Suppressor macrophage treated with lipopolysaccharide for 1 hour (primary cell): ENCODE measurements at places on chromosomes 4 and X.

GRCh38 chrX:138745196-138745595 lies 33.7 kb upstream of the FGF13 start:
- DNase-seq, result peak; percentile 73

DNA sequence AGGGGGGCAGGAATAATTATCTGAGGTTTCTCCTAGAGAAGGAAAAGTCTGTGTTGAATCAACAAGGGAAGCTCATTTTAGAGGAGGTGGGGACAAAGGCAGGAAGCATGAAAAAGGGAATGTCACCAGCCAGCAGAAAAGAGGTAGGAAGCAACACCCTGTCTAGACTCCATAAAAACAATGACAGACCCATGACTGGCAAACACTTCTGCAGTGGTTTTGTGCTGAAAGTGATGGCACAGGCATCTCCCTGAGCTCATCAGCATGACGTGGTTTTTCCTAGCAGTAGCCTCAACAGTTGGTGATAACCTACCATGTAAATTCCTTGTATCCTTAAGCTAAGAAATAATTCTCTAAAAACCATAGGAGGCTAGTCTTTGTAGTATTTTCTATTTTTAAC lies 110.7 kb upstream of the GALNT7 start:
- DNase-seq, result no peak

GRCh38 chrX:11543249-11543648 lies 122.5 kb downstream of the ARHGAP6 start:
- no peak for DNase-seq

DNA sequence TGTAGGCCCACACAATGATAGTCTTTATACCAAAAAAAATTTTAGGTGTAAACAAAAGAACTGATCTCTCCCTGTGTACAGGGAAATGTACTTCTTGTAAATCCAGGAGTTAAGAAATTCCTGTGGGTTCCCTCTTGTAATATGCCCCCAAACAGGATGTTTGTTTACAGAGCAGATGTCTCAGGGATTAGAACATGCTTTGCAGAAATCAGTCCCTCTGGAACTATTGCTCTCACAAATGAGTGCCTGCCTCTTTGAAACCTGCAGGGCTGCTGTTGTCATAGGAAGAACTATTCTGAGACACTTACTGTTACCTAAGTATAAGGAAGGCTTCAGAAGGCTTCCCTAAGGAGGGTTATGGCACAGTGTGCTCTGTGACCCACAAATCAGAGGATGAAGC lies 35.6 kb downstream of the PAK3 start:
- no peak for DNase-seq

GRCh38 chr4:65747386-65747785 lies 77.1 kb upstream of the EPHA5 start:
- no peak for DNase-seq

DNA sequence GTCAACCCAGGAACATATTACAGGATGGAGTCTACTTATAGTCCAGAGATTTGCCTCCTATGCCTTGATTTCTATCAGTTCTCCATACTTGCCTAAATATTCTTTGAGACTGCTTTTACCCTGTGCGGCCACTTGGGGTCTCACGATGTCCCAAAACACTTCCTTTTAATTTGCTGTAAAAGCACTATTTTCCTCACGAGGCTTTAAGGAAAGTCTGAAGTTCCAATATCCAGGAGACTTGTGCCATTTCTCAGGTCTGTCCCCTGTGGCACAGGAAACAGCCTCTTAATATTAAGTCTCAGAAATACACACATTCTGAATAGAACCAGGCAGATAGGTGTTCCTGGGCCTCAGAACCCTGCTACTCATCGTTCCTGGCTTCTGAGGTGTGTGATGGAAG lies 142.9 kb downstream of the TMEM164 start:
- peak; percentile 40 for DNase-seq

DNA sequence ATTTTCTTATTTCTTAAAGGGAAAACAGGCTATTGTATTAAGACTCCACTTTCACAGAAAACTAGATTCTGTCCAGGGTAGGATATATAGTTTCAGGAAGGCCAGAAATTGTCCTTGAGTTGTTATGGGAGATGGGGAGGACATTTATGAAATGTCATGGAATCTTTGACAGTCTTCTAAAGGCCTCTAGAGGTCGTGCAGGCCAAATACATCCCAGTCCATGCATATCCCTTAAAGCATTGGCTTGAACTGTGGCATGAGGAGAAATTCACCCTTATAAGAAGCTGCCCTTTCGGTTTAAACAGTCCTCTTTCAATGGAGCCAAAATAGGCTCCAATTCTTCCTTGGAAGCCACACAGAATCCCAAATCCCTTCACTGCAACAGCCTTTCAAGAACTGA lies 183.6 kb upstream of the NOCT start:
- DNase-seq, result no peak

- peak; percentile 81 for DNase-seq
Observed at GRCh38 chr4:73729534-73730165, 10.7 kb upstream of the CXCL8 start.

DNA sequence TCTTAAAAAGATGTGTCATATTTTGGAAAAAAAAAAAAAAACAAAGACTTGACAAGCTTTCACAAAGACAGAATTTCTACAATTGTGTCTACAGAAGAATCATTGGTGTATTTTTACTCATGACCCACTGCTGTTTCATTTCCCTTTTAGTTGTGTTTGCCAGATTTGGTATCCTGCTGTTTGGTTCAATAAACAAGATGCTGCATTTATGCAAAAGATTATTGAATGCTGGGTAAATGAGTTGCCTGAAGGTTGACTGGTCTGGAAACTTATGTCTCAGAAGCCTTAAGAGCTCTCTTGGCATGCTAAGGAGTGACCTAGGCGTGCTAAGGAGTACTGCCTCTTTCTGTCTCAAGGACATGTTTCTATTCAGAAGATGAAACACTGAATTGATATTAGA lies 64.9 kb upstream of the NPY2R start:
- DNase-seq, result no peak

DNA sequence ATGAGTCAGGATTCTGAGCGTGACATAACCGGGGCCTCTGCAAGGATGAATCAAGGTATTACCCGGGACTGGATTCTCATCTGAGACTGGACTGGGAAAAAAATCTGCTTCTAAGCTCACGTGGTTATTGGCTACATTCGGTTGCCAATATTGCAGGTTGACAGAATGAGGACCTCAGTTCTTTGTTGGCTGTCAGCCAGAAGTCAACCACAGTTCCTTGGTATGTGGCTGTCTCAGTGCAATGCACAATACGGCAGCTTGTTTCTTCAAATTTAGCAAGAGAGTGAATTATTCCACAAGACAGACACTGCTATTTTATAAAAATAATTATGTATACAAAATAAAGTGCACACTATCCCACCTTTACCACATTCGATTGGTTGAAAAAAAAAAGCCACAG lies 424.2 kb downstream of the KLHL4 start:
- no peak for DNase-seq

- no peak for DNase-seq
Observed at GRCh38 chrX:133638285-133638684, 223.0 kb upstream of the GPC4 start.

- no peak for DNase-seq
Observed at GRCh38 chr4:42167709-42168108, 15.3 kb upstream of the BEND4 start.

DNA sequence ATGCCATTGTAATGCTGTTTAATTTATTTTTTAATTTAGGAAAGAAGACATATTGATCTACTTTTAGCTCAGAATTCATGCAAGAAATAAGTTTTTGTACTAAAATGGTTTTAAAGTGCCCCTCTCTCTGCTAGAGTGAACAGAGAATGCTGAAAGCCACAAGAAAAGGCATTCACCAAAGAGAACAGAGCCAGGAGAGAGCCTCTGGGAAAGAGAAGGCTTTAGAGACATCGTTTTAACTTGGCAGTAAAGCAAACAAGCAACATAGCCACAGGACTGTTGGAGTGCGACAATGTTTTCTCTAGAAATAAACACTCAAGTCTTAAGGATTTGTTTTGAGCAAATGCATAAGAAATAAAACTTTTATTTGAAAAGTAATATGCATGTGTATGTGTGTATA lies 484.1 kb upstream of the CPEB2 start:
- no peak for DNase-seq

GRCh38 chr4:107709916-107710315 lies 10.1 kb downstream of the PAPSS1 start:
- DNase-seq, result peak; percentile 91

DNA sequence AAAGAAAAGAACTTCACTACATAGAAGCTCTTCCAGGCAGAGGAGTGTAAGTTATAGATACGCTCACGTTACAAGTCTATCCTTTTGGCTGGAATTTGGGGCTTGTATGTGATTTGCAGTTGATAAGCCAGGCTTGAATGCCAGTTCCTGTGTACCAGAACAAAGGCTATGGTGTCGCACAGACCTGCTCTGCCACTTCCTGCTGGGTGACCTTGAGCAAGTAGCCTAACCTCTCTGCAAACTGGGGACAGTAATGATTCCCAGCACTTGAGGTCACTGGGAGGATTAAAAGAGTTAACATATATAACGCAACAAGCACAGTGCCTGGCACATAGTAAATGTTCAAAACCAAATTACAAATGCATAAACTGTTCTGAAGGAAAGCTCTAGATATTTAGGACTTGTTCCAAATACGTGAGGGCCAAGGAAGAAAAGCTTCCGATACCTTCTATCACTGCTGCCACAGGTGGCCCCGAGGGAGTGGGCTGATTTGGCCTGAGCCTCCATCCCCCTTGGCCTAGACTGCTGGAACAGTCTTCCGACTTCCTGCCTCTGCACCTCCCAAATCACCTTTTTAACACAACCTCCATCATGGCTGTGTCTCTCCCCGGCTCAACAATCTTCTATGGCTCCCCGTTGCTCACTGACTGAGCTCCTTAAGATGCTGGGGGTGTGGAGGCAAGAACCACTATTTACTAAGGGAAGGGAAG lies 1.3 kb upstream of the SOWAHD start:
- no peak for DNase-seq

DNA sequence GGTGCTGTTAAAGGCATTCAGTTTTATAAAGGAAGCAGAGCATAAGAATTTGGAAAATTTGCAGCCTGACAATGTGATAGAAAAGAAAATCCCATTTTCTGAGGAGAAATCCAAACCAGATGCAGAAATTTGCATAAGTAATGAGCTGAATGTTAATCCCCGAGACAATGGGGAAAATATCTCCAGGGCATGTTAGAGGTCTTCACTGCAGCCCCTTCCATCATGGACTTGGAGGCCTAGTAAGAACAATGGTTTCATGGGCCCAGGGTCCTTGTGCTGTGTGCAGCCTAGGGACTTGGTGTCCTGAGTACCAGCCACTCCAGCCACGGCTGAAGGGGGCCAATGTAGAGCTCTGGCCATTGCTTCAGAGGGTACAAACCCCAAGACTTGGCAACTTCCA lies 542.7 kb upstream of the NR3C2 start:
- DNase-seq, result no peak

DNA sequence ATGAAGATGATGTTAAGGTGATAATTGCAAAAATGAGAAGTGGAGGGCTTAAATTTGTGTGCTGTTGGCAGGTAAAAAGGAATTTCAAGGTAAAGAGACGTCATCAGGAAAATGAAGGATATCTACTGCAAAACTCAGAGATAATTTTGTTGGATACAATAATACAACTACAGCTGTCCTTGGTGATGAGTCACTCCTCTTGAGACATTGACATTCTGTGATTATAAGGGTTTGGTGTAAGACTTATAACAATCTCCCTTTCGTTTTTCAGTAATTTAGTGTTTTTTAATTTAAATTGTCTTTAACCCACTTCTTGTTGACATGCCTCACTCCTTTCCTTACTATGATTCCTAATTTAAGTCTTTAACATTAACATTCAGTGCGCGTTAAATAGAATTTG lies 1074.1 kb upstream of the SLIT2 start:
- DNase-seq, result no peak

DNA sequence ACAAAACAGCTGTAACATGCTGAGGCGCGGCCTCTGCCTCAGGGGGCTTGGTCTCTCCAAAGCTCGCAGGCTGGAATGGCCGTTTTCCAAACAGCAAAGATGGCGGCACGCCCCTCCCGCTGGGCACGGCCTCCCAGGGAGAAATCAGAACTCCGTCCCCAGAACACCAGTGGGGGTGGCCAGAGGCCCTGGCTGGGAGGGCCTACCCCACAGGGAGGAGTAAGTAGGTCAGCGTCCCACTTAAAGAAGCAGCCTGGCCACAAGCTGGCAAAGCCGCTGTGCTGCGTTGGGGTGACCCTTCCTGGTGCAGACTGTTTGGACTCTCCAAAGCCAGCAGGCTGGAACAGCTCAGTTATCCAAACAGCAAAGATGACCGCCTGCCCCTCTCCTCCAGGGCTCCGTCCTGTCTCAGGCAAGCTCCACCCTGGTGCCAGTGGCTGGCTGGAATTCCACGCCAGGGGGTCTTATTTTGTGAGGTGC lies 862.8 kb downstream of the TRIML1 start:
- DNase-seq, result no peak

DNA sequence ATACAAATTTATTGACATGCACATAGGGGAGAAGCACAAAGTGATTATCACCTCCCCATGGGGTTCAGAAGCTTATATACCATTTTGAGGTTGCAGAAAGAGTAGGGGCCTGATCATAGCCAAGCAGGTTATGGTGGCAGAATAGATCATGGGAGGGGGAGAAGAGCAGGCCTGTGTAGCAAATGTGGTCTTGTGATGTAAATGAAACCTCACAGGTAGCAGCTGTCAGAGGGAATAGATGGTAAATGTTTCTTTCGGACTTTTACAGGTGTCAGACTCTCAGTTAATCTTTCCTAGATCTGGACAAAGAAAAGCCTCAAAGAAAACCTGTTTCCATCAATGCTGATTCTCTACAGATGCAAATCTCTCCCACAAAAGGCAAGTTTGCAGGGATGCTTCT lies 84.4 kb downstream of the CFAP299 start:
- DNase-seq, result no peak

DNA sequence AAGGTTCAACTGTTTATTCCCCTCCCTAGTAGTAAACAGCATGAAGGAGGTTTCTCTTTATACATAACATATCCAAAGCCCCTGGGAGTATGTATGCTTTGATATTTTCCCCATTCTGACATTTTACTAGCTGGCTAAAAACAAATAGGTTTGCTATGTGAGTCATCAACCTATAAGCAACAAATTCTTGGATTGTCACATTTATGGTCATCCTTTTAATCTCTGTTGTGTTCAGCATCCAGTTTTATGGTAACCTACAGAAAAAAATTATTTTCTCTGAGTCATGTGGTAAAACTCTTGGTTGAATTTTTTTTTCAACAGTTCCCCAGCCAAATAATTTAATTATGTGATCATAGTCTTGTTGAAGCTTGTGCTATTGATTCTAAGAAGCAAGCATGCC lies 734.1 kb downstream of the ADGRL3 start:
- no peak for DNase-seq

- DNase-seq, result no peak
Observed at GRCh38 chr4:182126603-182127002, 116.6 kb upstream of the TENM3 start.

DNA sequence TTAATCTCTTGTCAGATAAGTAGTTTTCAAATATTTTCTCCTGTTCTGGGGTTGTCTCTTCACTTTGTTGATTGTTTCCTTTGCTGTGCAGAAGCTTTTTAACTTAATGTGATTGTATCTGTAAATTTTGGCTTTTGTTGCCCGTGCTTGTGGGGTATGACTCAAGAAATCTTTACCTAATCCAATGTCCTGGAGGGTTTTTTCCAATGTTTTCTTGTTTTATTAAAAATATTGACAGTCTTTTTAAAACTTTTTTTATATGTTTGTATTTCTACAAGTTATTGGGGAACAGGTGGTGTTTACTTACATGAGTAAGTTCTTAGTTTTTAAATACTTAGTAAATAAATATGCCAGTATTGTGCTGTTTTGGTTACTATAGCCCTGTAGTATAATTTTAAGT lies 44.9 kb downstream of the RTL3 start:
- DNase-seq, result no peak
